ENCODE measurements at places on chromosomes 2 and 18. TPM values are rescaled to one million over a fixed set of nuclear protein-coding genes. Genes with fewer than 3 reads are reported as not detected.

TM4SF20 gene
- polyA plus RNA-seq, result not detected

FSHR gene
- not detected for polyA plus RNA-seq

B4GALT6 gene
- polyA plus RNA-seq, result 15.8 TPM

FEV gene
- not detected for polyA plus RNA-seq

FBXO15 gene
- not detected for polyA plus RNA-seq

GPR35 gene
- polyA plus RNA-seq, result 0.32 TPM
